Thoracic aorta (tissue), 2 donors: ENCODE measurements at places on chromosomes 6 and 20.

DNA sequence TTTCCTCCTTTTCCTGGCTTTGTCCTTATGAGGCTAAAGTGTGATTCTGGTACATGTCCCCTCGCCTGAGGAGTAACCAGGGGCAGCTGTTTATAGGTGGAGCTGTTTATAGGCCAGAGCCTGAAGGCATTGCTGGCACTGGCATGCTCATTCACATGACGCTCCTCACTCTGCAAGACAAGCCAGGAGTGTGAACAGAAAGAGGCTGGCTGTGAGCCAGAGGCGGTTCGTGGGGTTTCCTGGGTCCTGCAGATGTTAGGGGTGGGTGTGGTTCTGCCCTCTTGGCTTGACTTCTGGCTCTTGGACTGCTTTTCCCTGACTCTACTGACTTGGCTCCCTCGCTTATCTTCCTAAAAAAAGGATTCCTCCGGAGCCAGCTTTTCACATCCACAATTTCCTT is 12.8 kb upstream of the MDFI start:
- DNase-seq, result no peak

GRCh38 chr6:54307439-54307910 is 766 bp upstream of the TINAG start:
- DNase-seq, result no peak

DNA sequence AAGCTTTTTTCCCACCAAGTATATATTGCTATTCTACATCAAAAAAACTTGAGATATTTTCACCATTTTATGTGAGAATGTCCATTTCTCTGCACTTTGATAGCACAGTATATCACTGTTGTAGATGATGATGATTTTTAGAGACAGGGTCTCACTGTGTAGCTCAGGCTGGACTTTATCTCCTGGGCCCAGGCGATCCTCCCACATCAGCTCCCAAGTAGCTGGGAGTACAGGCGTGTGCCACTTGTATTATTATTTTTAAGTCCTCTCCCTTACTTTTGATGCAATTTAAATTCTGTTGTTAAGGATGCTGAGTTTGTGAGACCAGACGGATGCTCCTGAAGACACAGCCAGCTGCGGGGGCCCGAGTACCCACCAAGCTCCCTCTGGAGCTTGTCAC is 326.8 kb downstream of the QKI start:
- no peak for DNase-seq

- DNase-seq, result no peak
Observed at GRCh38 chr6:36590237-36590636, 3.9 kb upstream of the SRSF3 start.

- no peak for DNase-seq
Observed at GRCh38 chr6:41452763-41453162, 93.4 kb upstream of the FOXP4 start.

DNA sequence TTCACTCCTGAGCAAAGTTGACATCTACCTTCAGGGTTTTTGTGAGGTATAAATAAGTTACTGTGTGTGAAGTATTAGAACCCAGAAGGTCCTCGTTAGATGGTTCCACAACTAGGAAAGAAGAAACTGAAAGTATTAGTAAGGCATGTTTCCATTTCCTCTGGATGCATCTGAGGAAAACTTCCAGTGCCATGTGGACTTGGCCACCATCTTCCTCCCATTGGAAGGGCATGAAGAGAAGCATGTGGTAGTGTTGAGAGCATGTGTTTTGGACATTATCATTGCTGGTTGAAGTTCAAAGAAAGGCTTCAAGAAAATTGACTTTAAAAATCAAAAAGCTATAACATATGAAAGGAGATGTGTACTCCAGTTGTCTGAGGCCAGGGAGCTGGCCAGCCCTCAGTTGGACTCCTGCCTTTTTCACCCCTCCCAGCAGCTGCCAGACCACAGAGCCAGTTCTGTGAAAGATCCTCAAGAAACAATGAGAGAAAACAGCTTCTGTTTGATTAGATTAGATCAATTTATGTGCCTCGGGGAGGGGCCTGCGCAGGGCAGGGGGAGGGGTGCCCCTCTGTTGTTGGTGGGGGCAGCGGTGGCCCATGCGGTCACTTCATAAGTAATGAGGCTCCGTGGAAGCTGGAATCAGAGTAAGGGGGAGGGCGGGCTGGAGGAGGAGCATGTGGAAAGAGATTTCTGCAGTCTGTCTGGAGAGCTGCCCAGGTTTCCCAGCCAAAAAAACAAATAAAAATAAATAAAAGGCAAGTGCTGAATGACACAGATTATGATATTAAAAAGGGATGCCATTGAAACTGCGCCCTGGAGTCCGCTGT is 154.0 kb downstream of the JARID2 start:
- DNase-seq, result peak; percentile 38

DNA sequence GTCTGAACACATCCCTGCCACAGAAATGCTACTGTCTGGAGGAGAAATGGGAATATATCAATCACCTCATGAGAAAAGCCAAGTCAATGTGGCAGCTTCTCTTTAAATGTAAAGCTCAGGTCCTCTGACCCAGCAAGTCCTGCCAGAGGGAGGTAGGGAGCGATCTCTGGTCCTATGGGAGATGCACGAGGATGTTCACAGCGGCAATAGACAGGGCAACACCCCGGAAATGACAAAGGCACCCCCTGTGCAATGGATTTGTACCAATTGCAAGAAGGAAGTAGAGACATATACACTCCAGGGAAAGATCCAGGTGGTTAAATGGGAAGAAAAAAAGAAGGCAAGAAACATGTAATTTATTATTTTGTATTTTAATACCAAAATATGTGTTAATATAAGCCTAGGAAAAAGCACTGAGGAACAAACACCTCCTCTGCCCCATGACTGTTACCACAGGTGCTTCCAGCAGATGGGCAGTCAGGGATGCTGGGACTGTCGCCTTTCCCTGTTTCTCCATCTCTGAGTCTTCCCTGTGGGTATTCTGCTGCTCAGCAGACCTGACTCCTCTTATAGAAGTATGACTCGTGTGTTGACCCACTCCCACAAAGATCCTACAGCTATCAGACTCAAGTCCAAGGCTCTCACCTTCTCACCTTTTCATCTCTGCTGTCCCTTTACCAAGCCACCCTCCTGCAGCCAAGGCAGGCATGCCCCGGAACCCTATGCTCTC is 20.8 kb downstream of the ATP9A start:
- DNase-seq, result no peak

- DNase-seq, result no peak
Observed at GRCh38 chr6:170459451-170459850, 93.7 kb downstream of the PSMB1 start.

GRCh38 chr6:7132398-7133035 is 24.8 kb downstream of the RREB1 start:
- DNase-seq, result no peak

- no peak for DNase-seq
Observed at GRCh38 chr20:11103866-11104265, 430.1 kb upstream of the JAG1 start.

DNA sequence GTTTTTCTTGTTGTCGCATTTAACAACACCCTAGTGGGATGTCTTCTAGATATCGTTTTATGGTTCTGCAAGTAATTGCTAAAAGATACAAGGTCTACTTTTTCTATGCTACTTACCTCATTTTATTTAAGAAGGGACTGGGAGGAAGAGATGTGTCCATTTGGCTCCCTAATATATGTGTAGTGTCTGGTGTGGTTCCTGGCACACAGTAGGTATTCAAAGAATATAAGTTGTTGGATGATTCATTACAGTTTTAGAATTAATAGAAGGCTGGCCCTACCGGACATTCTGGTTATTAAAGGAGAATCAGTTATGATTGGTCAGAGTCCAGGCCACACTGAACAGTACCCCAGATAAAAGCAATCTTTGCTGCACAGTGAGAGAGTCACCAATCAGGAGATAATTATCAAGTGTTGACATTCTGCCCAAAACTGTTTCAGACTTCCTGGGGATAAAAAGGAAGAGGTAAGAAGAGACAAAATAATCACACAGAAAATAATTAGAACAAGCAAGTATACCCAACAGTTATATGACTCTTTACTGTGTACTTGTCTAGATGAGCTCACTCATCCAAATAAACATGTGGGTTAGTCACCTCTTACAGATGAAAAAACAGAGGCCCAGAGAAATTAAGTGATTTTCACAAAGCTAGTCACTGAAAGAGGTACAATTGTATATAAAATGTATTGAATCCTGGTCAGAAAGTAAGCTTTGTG is 7.0 kb downstream of the TMEM244 start:
- DNase-seq, result no peak

DNA sequence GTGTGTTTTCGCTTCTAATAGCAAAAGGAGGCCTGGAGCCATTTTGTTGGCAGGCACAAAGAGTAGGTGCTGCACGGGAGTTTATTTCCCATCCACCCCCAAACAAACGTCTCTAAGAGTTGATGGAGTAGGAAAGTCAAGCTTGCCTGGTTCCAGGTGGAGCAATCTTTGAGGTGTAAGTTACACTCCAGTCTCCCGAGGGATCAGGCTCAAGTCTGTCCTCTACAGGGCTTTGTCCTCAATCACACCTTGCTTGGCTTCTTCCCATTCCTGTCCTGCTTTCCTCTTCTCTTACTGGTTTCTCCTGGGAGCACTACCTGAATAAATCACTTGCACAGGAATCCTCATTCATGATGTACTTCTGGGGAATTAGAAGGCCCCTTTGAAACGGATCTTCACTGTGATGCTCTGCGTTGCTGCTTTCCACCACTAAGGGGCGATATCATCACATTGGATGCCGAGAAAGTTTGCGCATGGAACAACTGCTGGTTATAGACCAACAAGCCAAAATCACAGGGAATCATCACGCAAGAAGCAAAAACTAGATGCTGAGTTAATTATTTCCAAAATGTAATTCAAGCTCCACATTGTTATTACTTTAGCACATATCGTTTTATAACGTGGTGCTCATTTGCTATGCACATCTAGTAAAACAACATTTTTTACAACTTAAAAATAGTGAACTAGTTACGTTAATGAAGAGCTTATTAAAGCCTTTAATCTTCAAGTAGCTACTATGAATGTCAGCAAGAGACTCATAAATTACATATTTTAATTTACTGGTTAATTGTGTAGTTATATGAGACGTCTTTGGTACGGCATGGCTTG is 156.8 kb downstream of the DNAH8 start:
- no peak for DNase-seq

DNA sequence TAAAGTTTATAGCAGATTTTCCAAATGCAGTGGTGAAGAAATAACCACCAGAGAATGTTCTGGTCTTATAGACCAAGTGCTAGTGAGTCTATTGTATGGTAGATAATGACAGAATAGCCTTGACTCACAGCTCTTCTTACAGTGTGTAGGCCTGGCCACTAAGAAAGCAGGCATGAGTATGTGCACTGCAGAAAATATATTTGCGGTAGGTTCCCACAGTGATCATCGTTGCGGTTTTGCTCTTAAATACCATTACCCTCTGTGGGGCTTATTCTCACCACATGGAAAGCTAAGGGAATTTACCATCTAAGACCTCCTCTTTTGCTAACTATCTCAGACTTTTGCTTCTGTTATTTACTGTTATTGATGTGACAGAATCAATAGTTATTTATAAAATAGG is 212.3 kb upstream of the SYNDIG1 start:
- DNase-seq, result no peak

DNA sequence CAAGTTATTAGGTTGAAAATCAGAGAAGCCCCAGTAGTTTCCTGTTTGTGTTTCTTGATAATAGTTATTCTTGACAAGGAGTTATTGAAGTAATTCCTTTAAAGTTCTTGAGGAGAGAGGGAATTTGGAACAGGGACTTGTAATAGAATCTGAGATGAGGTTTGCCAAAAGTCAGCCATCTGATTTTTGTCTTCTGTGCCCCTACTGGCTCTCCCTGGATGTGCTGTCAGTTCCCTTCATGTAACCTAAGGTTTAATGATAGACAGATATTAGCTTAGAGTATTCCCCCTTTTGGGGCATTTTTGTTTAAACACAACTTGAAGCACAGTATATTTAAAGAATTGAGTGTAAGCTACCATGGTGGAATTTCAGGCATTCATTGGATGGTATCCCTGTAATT is 71.4 kb downstream of the CARMIL1 start:
- no peak for DNase-seq

GRCh38 chr6:9795880-9796279 is 619.0 kb downstream of the TFAP2A start:
- DNase-seq, result no peak

GRCh38 chr6:152263582-152263981 is 373.6 kb downstream of the SYNE1 start:
- DNase-seq, result no peak

GRCh38 chr20:4089756-4090487 is 74.6 kb upstream of the RNF24 start:
- no peak for DNase-seq

- no peak for DNase-seq
Observed at GRCh38 chr20:14361509-14362345, 24.3 kb upstream of the FLRT3 start.

GRCh38 chr6:158772851-158773371 is 46.3 kb downstream of the EZR start:
- DNase-seq, result no peak
